Nephron progenitor cell (in vitro differentiated cells): ENCODE measurements at places on chromosomes 5 and 9.

GRCh38 chr9:125444956-125445506, 183.4 kb downstream of the GAPVD1 start:
- DNase-seq: no peak

- no peak for DNase-seq
These were observed 234.3 kb downstream of the CHSY3 start for GRCh38 chr5:130138406-130139045.

DNA sequence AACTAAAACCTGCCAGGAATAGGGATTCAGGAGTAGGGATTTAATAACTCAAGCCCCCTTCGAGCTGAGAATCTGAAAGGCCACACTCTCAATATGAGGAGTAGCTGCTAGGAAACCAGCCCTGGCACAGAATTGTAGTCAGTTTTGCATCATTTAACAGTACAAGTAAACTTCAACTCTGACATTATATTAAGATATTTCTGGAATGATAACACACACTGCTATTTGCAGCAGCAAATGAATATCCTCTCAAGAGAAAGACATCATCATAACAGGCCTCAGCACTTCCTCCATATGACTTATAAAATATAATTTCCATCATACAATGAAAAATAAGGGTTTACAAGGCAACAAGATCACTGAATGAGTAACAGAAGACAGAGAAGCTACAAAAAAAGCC, 138.2 kb upstream of the RFX3 start:
- DNase-seq: no peak

DNA sequence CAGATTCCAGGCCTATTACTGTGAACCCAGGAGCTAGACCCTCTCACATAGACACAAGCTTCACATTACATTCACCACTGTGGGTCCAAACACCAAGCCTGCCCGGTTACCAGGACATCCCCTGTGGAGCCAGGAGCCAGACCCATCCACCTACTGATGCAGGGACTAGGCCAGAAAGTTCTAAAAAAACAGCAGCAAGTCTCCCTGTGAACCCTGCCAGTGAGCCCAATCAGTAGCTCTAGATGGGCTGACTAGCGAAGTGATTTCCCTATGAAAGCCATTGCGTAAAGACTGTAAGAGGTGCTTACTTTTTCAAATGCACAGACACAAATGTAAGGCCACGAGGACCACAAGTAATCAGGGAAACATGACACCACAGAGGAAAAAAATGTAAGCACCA, 352.3 kb downstream of the TMEM161B start:
- no peak for DNase-seq

DNA sequence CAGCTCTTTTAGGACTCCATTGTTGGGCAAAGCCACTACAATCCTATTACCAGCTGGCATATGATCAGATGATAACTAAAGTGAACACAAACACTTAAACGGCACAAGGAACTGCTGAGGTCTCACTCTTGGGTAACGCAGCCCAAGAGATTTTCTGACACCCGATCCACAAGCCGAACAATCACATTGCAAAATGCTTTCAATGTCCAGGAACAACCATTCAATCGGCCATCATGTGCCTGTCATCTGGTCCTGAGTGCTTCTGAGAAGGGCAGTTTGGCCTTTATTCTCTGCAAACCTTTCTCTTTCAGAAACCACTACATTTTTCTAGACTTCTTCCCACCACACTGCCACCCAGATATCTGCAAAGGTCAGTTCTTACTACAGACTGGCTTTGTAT, 283.1 kb downstream of the GLIS3 start:
- DNase-seq: no peak

GRCh38 chr5:80607832-80608231, 37.8 kb upstream of the ANKRD34B start:
- no peak for DNase-seq

- no peak for DNase-seq
These were observed 1925.3 kb upstream of the ACO1 start for GRCh38 chr9:30459156-30459555.

DNA sequence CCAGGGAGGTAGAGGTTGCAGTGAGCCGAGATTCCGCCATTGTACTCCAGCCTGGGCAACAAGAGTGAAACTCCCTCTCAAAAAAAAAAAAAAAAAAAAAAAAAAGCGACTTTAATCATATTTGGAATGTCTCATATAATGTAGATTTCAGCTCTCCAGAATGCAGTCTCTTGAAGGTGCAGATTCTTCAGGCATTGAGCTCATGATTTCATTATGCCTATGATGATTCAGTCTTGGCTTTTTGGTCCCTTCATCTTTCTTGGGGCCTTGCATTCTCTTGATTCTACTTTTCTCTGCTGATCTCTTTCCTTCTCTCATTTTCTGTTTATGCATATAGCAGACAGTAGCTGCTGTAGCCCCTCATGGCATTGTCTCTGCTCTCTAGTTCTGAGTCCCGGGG, 22.9 kb downstream of the KDM4C start:
- DNase-seq: no peak

DNA sequence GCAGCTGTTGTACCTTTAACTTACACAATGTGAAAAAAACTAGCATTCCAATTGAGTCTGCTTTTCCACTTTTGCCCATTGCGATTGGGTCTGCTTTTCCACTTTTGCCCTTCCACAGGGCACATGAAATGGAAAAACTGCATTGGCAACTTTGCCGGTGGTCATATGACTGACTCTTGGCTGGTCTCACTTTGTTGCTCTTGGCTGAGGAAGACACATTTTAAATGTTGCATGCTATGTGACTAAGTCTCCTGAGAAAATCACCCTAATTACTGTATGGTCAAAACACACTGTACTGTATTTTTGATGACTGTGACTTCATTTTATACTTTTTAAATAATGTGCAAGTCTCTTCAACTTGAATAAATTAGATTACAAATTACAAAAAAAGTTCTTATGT, 1.6 kb upstream of the OXCT1 start:
- DNase-seq: no peak

DNA sequence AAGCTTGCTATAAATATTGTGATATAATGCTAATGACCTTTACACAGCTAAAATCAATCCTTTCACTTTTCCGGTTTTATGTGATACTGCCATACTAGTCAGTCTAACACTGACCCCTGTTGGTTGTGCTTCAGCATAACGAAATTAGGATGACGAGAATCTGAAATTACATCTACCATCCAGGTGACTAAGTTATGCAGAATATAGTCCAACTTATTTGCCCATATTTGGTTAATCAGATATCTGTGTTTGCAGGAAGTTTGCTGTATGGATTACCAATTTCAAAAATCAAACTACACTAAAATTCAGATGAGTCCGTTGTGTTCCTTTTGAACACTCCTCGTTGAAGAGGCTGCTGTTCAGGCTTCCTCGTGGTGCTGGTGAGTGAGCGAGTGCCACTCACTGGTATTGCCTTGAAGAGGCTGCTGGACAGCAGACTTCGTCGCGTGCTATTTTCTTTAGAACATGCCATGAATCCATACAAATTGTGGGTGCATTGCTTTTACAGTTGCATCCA, 32.5 kb downstream of the TENT4A start:
- no peak for DNase-seq

DNA sequence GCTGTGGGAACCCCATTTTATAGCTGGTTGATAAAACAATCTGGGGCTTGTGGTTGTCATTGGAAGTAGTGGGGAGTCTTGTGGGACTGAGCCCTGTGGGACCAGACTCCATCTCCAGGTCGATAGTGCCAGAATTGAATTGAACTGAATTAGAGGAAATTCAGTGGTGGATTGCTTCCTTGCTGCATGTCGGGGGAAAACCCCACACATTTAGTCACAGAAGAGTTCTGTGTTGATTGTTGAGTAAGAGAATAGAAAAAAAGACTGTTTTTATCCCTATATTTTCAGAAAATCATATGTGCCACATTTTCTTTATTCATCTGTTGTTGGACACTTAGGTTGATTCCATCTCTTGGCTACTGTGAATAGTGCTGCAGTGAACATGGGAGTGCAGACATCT, 209.7 kb downstream of the ARHGEF28 start:
- DNase-seq: no peak
